ENCODE measurements at places on chromosomes 4 and X.

GRCh38 chr4:106194801-106195200 is 121.2 kb downstream of the TBCK start:
- DNase-seq = no peak

GRCh38 chr4:127162741-127163140 is 470.0 kb upstream of the INTU start:
- peak; percentile 76 for DNase-seq

DNA sequence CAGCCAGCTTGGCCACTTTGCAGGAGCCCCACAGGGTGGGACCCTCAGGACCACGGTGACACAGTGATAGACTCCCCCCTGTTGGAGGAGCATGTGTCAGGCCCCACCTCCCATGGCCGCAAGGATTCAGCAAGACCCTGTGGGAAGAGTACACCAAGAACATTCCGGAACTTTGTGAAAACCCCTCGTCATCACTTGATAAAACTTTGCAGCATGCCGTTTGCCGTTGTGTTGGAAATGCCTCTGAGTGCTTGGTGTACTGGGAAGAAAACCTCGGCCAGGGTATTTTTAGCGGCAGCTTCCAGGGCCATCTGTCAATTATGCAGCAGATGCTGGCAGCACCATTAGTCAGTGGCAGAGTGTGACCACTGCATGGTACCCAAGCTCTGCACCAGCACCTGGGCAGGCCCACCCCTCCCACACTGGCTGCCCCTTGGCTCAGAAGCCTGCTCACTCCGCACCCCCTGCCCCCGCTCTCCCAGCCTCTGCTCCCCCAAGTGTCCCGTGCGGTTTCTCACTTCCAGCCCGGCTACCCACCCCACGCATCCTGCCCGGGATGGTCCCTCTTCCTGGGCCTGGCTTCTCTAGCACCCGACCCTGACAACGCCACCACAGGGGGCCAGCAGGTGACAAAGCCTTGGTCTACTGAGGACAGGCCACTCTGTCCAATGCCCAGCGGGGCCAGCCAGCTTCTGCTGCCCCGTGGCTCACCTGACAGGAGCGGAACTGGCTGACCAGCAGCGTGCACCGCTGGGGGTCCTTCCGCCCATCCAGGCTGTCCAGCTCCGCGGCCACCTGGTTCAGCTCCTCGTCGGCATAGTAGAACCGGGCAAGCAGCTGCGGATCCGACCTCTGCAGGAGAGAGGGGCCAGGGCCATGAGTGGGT is 65.0 kb downstream of the ZFYVE28 start:
- no peak for DNase-seq

DNA sequence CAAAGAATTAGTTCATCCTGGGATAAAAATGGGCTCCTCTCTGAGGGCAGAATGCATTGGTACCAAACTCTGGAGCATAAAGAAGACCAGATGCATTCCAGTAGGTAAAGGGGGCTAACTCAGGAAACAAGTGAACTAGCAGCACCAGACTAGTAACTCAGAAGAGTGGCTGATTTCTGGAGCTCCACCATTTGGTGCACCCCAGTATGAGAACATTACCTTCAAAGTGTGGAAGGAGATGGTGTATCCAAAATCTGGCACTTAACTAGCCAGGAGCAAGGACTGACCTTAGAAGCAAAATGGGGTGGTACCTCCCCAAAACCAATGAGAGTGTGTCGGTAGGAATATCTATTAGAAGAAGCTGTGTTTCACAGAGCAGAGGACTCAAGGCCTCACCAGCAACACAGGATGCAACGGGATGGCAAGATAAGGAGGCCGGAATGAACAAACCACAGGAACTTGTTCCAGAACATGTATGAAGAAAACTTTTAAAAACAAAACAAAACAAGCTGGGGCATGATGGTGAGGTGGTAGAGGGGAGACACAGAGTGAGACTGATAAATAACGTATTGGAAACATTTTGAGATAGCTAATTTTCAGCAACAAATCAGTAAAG is 142.3 kb downstream of the INPP4B start:
- DNase-seq = no peak

DNA sequence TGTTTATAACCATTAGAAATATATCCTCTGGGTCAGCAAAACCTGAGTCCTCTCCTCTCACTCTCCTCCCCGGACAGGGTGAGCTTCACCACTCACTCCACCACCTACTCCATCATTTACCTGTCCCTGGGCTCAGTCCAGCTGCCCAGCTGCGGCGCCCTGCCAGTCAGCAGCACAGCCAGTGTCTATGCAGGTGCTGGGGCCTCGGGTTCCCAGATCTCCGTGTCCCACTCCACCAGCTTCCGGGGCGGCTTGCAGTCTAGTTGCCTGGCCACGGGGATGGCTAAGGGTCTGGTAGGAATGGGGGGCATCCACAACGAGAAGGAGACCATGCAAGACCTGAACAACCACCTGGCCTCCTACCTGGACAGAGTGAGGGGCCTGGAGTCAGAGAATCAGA is 662.2 kb upstream of the ACTRT1 start:
- no peak for DNase-seq

DNA sequence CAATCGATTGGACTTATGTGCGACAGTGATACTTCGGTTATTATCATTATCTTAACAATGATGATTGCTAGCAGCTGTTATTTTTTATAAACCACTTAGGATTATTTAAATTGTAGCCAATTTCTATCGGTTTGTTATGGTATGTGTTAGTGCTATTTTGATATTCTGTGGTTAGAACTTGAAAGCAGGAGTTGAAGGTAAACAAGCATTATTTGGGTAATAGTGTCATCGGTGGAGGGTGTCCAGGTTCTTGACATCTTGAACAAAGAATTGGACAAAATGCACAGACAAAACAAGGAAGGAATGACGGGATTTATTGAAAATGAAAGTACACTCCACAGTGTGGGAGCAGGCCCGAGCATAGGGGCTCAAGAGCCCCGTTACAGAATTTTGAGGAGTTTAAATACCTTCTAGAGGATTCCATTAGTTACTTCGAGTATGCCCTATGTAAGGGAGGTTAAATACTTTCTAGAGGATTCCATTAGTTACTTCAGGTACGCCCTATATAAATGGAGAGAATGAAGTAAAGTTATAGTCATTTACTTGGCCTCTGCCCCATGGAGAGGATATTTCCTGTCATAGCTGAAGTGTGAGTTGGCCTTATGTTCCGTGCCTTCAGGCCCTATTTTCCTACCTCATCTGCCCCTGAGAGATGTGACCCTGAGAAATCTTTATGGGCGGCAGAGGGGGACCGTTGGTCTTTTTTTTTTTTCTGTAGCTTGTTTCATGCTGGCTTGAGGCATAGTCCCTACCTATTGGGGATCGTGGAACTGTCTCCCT is 13.1 kb downstream of the MOB1B start:
- peak; percentile 69 for DNase-seq

DNA sequence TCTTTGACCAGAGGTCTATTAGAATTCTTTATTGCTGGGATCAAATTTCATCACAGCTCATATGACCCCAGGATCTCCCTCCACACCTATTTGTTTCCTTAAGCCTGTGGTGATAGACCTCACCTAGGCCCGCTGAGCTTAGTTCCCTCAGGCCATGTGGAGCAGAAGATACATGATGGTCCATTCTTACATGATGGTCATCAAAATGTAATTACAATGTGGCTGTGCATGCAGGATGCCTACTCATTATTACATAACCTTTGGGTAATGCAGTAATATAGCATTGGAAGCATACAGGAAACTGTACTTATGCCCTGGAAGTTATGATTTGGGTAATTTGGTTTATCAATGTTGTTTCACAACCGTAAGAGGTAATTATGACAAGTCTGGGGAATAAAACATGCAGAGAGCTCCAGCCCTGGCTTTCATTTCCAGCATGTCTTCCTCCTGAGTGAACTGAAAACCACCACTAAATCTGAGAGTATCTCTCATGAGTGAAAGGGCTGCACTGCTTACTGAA is 67.0 kb upstream of the AGA start:
- DNase-seq = no peak

- DNase-seq = no peak
Observed at GRCh38 chr4:167555338-167556022, 321.2 kb upstream of the SPOCK3 start.

DNA sequence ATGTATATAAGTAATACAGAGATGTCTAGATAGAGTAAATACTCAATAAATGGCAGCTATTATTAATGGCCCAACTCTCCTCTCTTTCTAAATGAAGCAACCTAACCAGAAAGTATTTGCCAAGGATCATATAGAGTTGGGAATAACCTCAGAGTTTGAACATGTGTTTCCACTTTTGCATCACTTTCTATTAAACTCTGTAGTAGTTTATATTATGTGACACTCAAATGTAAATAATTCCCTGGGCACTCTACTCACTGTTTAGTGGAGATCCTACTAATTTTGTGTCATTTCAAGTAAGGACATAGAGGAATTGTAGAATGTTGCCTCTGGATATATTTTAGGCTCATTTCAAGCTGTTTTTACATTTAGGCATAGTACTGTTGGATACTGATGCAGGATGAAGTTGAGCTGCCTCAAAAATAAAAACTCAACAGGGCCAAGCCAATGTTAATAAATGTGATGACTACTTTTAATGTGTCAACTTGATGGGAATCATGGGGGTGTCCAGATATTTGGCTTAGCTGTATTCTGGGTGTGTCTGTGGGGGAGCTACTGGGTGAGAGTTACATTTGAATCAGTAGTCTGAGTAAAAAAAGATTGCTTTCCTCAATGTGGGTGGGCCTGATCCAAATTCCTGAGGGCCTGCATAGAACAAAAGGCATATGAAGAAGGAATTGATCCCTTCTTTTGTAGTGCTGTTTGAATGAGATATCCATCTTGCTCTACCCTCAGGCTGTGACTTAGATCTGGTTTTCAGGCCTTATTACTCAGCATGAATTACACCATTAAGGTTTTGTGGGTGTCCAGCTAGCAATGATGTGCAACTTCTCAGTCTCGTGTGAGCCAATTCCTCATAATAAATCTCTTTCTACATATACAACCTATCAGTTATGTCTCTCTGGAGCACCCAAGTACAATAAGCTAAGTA is 1368.2 kb downstream of the STIM2 start:
- peak; percentile 68 for DNase-seq

DNA sequence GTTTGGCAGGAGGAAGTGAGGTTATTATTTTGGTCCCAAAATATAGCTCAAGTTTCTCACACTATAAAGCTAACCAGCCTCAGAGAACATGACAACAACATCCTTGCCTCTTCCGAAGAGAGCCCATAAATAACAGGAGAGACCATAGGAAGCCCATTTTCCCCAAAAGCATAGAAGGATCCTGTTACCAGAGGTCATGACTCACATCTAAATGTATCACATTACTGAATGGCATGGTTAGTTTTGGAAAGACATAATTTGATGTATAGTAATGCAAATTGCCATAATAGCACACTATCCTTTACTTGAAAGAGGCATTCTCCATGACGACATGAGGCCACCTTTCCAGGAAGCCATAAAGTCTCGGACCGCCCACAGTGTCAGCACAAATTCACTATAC is 238.8 kb upstream of the GRIA3 start:
- DNase-seq = peak; percentile 54

- DNase-seq = no peak
Observed at GRCh38 chrX:68698942-68699341, 51.5 kb downstream of the STARD8 start.

DNA sequence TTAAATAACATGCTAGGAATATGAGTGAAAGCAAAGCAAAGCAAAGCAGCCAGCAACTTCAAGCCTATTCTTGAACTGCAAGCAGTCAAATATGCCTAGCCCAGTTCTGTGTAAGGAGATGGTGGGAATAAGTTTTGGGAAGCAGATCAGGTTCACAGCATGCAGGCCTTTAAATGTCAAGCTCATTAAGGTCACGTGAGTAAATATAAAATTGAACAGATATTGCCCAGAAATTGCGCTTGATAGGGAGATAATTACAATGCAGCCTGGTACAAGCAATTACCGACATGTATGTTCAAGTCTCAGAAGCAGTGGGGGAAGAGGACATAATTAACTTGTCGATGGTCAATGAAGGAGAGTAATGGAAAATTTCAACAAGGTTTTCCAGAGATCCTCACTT is 6.0 kb downstream of the GNPDA2 start:
- DNase-seq = no peak

GRCh38 chr4:159269116-159269515 is 166.2 kb downstream of the RAPGEF2 start:
- DNase-seq = peak; percentile 55

DNA sequence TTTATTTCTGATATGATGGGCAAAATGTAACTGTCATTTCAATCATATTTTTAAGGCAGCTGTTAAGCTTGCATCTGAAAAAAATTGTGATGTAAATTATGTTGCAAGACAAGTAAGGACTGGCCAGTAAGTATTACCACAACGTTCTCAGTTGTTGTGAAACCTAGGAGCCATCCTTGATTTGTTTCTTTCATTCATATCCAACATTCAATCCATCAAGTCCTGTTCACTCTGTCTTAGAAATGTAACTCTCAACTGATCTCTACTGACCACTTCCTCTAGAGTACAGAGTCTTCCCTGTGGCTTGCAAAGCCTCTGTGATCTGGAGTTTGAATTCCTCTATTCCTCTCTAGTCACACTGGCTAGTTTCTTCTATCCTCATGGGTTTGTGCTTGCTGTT is 161.4 kb upstream of the MAD2L1 start:
- DNase-seq = no peak

DNA sequence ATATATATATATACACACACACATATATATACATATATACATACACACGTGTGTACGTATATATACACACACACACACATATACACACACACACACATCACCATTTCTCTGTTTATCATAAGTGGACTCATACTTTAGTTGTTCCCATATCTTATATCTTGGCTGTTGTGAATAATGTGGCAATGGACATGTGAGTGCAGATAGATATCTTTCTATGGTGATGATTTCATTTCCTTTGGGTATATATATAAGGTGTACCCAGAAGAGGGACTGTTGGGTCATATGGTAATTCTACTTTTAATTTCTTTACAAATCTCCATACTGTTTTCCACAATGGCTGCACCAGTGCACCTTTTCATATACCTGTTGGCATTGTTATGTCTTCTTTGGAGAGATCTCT is 105.9 kb downstream of the LARP1B start:
- DNase-seq = no peak

DNA sequence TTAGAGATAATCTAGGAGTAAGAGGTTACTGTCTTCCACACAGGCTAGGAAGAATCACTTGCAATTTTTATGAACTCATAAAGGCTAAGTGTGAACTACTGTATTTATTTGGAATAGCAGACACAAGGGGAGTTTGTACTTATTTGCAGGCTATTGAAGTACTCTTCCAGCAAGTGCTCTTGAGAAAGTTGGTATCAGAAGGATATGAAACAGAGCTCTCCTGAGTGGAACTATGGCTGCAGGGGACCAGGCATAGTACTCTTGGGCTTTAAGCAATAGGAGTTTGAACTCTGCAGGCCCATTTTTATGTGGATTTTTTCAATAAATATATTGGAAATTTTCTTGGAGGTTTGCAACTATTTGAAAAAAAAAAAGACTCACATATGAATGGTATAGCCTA is 756.3 kb upstream of the ATOH1 start:
- no peak for DNase-seq

- no peak for DNase-seq
Observed at GRCh38 chrX:42189576-42189975, 266.2 kb upstream of the CASK start.

GRCh38 chr4:141669501-141669900 is 33.1 kb downstream of the IL15 start:
- no peak for DNase-seq

GRCh38 chrX:115561605-115562479 is 868 bp downstream of the PLS3 start:
- peak; percentile 44 for DNase-seq

GRCh38 chr4:88738180-88738579 is 40.6 kb upstream of the NAP1L5 start:
- DNase-seq = no peak

Measured in RPMI7951 (cell line).